Nephron progenitor cell (in vitro differentiated cells): ENCODE measurements at places on chromosomes 4 and X.

DNA sequence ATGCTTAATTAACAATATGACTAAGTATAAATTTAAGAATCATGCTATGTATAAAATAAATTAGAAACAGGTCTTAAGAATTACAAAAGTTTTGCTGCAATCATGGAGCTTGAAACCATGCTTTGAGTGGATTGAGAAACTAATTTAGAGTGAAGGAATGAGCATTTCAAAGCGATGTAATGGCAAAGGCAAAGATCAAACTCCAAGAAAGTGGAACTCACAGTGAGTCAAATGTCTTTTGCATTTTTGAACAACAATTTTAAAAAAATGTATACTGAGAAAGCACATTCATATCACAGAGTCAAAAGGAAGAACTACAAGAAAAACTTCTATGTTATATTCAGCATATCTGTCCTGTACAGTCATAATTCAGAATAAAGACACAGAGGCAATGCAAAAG, 6.6 kb downstream of the GPRIN3 start:
- DNase-seq: no peak

DNA sequence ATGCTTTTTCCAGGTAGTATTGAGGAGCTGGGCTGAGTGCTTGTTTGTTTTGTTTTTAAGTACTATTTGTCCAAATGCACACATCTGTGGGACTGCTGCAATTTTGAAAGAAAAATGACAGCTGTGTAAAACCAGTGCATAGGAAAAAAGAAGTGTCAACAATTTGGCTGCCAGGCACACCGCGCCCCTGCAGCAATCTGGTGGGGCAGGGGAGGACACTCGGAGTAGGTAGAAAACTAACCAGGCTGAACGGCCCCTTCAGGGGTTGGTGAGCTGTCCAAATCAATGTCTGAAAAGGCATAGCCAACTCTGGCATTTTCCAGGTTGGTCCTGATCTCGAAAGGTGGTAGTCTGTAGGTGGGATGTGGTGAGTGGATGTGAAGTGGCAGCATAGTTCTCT, 1.1 kb downstream of the LDOC1 start:
- DNase-seq: no peak

DNA sequence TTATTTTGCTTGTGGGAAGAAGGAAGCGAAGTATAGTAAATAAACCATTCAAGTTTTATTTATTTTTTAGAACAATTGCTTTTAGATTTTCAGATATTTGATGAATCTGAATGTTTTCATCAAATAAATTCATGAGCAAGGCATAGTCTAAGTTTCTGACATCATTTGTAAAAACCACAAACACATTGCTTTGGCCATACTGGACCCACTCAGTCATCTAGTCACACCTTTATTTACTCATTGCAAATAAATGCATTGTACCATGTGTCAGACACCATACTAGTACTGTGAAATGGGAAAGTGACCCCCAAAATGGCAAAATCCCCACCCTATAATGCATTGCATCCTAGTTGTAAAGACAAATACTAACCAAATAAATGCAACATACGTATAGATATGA, 449.1 kb upstream of the SMIM31 start:
- DNase-seq: no peak

DNA sequence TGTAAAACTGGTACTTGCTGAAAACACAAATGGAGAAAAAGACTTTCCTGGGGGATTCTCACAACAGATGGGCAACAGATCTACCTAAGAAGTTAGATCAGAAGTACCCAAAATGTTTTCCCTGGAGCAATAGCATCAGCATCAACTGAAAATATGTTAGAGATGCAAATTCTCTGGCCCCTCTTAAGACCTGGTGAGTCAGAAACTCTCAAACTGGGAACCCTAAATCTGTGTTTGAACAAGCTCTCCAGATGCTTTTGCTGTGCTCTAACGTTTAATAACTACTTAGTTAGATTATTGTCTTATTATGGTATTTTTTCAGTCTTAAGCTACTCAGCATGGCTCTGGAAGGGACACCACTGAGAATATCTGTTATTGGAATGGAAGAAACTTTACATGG, 55.2 kb upstream of the TRPC3 start:
- DNase-seq: no peak

DNA sequence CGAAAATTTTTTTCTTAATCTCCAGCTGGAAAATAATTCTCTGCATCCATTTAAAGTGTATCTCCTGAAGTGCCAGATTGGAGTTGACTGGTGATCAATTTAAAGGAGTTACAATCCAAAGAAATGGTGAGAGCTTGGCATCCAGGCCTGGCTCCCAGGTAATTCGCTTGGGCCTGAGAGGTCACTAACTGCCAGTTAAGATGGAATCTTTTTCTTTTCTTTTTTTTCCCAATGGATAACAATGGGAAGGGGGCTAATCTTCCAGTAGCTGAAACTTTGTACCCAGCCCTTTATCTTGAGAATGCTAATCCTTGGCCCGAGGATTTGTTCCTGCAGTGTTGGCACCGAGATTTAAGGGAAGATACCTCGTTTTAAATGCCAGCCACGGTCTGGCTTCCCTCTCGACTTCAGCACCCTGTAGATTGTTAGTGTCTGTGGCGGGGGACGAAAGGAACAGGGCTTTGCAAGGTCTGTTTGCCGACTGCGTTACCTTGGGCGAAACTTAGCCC, 13.3 kb upstream of the PITX2 start:
- DNase-seq: no peak

DNA sequence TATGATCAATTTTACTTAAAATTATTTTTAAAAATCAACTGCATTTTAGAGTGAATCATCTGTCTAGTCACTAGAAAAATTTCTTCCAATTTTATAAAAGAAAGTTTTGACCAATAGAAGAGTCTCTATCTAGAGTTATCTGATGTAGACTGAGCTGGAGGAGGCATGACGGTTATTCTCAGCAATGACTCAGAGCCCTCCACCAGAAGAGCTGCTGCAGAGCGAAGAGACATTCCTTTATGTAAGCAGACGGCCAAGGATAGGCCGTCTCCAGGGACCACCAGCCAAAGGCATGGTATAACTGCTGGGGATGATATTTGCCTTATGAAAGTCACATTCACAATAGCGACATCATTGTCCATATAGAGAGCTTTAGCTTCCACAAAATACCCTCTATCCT, 23.0 kb downstream of the LDB2 start:
- no peak for DNase-seq

GRCh38 chrX:39367416-39367815, 566.2 kb downstream of the MID1IP1 start:
- DNase-seq: no peak

GRCh38 chr4:84944947-84945346, 21.5 kb downstream of the WDFY3 start:
- DNase-seq: no peak

DNA sequence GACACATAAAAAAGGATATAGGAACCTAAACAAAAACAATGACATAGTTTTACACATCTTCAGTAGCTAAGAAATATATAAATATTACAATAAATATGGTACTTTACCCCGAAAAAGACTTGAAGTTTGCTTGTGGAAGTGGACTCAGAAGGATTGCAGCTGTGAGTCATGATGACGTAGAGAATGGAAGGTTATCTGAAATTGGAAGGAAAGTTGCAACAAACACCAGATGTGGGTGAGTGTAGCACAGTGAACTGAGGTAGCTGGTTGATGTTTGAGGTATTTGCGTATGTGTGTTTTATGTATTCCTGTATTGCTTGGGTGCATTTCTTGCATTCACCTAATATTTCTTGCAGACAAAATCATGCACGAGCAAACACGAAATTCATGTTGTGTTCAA, 113.0 kb downstream of the ARX start:
- DNase-seq: no peak

- DNase-seq: no peak
These were observed 62.7 kb downstream of the N4BP2 start for GRCh38 chr4:40119344-40119743.

DNA sequence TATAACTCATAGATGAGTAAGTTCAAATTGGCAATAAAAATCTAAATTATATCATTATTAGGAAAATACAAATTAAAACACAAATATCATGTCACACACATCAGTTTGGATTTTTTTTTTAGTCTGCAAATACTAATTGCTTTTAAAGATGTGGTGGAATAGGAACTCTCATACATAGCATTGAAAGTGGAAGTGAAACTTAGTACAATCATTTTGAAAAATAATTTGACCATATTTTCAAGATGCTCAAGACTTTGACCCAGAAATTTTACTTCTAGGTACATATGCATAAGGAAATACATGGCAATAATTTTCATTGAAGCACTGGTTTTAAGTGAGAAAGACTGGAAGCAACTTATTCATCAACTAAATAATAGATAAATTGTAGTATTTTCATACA, 147.5 kb upstream of the SMIM31 start:
- DNase-seq: no peak
